Peyer's patch (tissue), 4 donors: ENCODE measurements at places on chromosomes 6 and 20. TPM values are rescaled to one million over a fixed set of nuclear protein-coding genes. Genes with fewer than 3 reads are reported as not detected.

Gene LTA
- total RNA-seq: not detected

Gene SLC4A11
- 0.70 TPM for total RNA-seq

Gene SNX3
- 99.9 TPM for total RNA-seq

Gene TTBK1
- total RNA-seq: not detected

Gene SNAP25
- total RNA-seq: 1.6 TPM

- peak; percentile 75 for DNase-seq
These were observed 797 bp downstream of the SMIM13 start for GRCh38 chr6:11094411-11094851.

DNA sequence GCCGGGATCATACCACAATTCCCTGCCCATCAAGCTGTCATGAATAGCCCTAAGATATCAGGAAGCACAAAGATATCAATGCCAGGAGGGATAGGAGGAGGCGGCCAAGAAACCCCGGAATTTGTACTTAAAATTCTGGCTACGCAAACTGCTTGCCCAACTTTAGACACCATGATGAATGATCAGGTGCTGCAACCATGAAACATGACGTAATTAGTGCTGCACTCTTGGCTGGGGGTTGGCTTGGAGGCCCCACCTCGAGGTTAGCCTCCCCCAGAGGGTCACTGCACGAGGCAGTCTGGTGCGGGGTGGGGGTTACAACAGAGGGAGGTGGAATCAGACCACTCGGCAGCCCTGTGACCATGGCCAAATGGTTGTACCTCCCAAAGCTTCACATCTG is 8.9 kb downstream of the SIRPA start:
- DNase-seq: no peak

DNA sequence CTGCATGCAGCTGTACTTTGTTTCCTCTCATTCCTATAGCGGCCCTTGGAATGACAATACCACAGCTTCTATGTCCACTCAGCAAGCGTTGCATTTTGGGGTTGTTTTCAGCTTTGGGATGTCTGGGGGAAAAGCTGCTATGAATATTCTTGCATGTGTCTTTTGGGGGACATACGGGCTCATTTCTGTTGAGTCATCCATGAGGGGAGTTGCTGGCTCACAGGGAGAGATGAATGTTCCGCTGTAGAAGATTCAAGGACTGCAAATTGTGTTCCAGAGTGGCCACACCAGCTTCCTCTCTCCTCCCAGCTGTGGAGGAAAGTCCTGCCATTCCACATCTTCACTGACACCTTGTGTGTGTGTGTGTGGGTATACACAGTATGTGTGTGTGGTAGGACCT is 43.3 kb downstream of the TGM2 start:
- DNase-seq: no peak

- DNase-seq: no peak
These were observed 1107.3 kb upstream of the MAP3K7 start for GRCh38 chr6:91694016-91694654.

GRCh38 chr20:18395544-18395943 is 71.3 kb downstream of the DZANK1 start:
- no peak for DNase-seq

DNA sequence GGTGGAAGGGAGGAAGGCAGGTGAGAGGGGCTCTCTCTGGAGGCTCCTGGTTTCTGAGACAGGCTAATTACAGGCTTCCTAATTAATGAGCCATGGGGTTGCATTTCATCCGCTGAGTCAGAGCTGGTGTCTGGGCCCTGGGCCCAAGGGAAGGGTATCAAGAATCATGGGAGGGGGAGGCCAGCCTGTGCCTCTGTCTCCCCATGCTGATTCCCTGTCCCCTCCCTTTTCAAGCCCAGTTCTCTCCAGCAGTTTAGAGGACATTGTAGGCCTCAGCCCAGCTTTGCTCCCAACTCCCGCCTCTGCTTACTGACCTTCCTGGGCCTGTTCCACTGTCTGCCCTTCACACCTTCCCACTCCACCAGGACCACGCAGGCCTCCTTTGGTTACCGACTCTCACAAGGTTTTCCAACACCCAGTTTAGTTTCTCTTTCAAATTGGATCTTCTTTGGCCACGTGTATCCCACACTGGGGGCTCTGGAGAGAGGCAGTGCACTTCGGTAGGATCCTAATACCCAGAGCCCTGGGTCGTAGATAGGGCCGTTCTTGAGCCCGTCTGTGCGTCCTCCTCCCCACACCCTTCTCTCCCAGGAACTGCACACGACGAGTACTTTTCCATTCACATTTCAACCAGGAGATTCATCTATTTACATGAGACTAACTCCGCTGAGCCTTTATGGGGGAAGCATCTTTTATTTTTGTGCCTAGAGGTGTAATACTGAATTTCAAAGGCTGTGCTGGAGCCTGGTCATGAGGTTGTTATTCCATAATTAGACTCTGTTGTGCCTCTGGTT is 18.2 kb upstream of the AVP start:
- DNase-seq: no peak

DNA sequence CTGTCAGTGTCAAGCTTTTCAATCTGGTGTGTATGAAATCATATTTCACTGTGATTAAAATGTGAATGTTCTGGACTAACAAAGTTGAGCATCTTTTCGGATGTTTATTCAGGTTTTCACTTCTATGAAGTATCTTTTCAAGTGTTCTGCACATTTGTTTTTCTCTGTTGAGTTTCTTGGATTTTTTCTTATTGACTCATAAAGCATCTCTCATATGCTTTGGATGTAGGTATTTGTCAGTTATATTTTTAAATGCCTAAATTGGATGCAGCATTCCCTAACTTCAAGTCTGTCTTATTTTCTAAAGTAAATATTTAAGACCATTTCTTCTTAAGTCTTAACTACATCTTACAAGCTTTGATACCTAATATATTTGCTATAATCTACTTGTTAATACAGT is 398.0 kb downstream of the PLCB1 start:
- no peak for DNase-seq

GRCh38 chr20:53021934-53022333 is 49.8 kb downstream of the TSHZ2 start:
- DNase-seq: no peak

DNA sequence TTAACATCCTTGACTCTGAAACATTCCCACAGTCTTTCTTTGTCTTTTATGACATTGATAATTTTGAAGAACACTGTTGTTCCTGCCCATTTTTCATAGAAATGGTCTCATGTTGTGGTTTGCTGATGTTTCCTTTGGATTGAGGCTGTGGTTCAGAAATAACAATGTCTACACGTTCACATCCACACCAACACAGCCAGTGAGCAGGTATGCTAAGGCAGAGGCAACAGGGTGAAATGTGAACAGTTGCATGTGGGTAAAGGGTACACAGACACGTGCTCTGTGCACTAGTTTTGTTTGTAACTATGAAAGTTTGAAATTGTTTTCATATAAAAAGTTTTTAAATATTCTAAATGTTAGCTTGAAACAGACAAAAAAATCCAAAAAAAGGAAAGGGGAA is 78.4 kb downstream of the GINS1 start:
- no peak for DNase-seq

- no peak for DNase-seq
These were observed 354.7 kb upstream of the PLCB4 start for GRCh38 chr20:8714206-8714605.

GRCh38 chr20:12970372-12970821 is 38.4 kb upstream of the SPTLC3 start:
- no peak for DNase-seq

- DNase-seq: peak; percentile 45
These were observed 92.7 kb upstream of the AFDN start for GRCh38 chr6:167733740-167734661.

DNA sequence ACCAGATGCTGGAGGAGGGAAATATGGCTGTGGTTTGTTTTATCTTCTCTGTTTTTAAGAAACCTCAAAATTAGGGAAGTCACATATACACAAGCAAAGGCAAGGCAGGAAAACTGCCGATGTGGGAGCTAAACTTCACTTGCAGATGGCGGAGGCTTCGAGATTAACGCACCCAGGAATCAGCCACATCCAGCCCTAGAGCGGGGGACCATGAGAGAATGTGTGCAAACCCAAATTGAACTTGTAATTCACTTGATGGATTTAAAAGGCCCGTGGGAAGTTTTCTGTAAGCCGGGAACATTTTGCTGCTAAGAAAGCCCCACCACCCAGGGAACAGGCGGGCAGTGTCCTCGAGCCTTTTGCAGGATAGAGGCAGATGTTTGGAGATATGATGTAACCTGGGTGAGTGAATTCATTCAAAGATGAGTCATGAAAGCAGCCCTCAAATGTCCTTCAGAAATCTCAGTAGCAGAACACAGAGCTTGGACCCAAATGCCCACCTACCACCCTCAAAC is 39.9 kb downstream of the PREX1 start:
- DNase-seq: no peak

DNA sequence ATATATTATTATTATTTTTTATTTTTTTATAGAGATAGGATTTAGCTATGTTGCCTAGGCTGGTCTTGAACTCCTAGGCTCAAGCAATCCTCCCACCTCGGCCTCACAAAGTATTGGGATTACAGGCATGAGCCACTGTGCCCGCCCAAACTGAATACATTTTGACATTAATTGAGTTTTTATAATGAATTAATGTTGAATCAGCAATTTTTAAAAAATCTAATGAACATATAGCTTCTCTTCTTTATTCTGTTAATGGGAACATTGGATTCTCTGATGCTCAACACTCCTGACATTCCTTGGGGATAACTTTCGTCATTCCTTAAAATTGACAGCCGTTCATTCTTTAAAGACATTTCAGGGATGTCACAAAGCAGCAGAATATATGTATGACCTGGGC is 52.4 kb downstream of the ANKS1A start:
- DNase-seq: no peak

DNA sequence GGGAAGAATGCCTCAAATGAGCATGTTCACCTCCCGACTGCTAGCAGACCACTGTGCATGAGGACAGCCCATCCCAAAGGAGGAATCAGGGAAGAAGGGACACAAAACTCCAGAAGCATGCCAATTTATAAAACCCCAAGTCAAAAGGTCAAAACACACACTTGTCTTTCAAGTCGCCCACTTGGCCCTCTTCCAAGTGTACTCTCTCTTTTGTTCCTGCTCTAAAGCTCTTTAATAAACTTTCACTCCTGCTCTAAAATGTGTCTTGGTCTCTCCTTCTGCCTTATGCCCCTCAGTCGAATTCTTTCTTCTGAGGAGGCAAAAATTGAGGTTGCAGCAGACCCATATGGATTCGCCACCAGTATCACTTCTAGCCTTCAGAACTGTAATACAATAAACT is 33.9 kb upstream of the TPBG start:
- DNase-seq: no peak

DNA sequence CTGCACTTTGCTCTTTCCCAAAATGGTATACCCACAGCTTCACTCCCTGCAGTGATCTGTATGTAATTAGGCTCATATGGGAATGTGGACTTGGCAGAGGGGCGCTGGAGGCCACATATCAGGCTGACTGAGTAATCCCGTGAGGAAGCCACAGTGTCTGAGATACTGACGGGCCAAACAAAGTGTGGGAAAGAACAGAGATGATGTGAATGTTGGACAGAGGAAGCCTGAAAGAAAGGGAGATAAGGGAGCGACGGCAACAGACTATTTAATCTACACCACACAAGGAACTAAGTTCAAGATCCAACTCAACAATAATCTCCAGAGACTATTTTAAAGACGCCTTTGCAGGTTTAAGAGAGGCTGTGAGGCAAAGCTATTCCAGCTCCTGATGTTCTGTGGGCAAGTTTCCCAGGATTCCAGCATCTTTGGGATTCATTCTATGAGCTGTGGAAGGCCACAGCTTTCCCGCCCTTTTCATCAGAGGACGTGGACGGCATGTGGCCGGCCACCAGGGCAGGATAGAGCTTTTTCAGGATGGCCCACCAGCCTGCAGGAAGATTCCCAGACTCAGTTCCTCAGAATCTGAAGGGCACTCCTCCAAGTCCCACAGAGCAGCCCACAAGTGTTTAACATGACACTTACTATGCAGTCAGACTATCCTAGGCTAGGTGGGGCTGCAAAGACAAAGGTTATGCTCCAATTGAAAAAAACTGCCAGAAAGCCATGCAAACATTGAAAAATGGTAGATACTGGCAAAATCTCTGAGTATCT is 237.5 kb downstream of the ATXN1 start:
- no peak for DNase-seq

GRCh38 chr6:169326067-169326799 is 72.6 kb upstream of the THBS2 start:
- DNase-seq: no peak

DNA sequence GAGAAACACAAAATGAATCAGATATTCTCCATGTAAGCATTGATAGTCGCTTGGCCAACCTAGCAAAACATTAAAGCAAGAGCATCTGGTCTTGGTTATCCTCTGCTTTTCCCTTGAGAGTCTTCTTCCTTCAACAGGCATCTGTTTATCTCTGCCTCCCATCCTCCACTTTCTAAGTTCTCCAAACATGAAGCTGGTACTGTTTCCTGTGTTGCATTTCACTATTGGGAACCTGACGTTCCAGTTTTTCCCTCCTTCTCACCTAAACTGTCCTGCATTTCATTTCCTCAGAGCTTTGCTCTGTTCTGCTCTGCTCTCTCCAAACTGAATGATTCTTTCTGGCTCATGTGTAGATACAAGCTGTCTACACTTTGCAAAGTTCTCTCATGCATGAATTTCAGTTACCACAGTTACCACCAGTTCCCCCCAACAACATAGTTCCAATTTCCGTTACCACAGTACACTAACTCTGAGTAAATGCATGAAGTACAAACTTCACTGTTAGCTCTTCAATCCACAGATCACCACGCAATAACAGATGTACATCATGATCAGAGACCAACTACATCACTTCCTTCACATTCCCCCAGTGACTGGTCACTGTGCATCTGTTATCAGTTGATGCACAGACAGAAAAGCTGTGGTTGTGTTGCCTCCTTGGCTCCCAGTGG is 86.7 kb upstream of the F13A1 start:
- DNase-seq: no peak

DNA sequence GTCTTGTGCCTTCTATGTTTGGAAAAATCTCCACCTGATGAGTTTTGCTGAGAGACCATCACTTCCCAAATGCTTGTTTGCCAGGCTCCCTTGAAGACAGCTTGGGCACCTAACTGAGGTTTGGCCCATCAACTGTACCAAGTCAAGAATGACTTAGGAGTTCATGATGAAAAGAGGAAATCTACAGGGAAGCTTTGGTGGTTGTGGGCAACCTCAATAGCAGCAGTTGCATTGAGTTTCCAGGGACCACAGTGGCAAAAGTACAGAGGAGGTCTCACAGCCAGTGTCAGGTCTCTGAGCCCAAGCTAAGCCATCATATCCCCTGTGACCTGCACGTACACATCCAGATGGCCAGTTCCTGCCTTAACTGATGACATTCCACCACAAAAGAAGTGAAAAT is 49.7 kb upstream of the PHACTR1 start:
- DNase-seq: no peak
